Thoracic aorta (tissue), 2 donors: ENCODE measurements at places on chromosomes 5 and 9. TPM values are rescaled to one million over a fixed set of nuclear protein-coding genes. Genes with fewer than 3 reads are reported as not detected.

DNA sequence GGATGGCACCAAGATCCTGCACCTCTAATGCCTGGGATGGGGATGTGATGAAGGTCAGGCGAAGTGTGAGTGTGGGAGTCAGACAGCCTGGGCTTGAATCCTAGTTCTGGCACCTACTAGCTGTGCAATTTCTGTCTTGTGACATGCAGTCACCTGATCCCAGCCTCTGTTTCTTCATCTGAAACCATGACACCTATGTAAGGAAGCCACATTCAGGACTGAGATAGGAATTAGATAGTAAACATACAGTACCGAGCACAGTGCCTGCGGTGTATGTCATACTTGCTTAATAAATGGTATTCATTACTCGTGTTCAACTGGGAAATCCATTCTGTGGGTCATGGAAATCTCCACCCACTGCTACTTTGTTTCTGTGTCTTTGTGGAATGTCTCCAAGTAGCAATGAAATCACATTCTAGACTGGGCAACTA is 140.6 kb upstream of the STC2 start:
- H3K36me3 ChIP-seq = no peaks in the 10 kb centered on the region
- DNase-seq = no peak
- no peak overlapping the region for H3K27ac ChIP-seq
- no peak overlapping the region for H3K4me3 ChIP-seq
- H3K4me1 ChIP-seq = peaks cover 26% of the 10 kb centered on the region
- H3K27me3 ChIP-seq = no peaks in the 10 kb centered on the region

DNA sequence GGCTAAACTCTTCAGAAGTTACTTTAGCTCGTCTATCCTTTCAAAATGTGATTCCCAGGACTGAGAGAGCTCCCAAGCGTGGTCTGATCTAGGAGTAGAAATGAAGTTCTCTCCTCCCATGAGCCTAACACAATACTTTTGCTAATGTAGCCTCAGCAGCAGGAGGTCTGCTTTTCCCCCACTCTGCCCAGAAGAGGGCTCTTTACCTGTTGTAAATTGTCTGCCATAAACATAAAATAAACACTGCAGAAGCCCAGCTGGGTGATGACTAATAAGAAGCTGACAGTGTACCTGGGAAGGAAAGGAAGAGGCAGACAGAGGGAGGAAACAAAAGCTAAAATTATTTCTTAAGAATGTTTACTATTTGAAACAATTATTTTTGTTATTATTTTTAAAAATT is 15.4 kb downstream of the SLC36A3 start:
- DNase-seq = no peak
- H3K27me3 ChIP-seq = no peaks in the 10 kb centered on the region
- no peak overlapping the region for H3K4me3 ChIP-seq

DNA sequence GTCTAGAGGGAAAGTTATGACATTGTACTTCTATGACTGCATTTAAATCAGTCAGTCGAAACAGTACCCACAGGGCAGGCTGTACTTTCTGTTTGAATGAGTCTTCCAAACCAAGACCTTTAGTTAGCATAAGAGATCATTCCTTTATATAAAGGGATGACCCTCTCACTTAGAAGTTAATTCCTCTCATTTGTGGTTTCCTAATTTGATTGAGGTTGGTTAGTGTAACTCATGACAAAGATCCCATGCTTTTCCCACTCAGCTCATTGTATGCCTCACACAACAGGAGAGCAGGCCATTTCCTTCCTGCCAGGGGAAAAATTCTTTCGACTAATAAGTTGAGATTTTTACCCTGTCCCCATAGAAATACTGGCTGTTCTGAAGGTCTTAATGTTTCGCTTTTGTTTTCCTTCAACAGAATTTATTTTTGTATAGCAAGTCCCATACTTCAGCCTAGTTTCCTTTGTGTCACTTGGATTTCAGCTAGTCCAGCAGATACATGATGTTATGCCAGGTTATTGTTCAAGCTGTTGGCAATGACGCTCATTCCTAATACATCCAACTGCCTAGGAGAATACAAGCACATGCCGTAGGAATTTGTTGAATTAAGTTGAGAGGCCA is 500.7 kb downstream of the SPATA31D1 start:
- peak overlapping the region; percentile 57 for H3K27ac ChIP-seq
- H3K4me1 ChIP-seq = peaks cover 27% of the 10 kb centered on the region
- H3K27me3 ChIP-seq = no peaks in the 10 kb centered on the region
- no peaks in the 10 kb centered on the region for H3K36me3 ChIP-seq
- DNase-seq = no peak

- H3K27ac ChIP-seq = no peak overlapping the region
- no peak overlapping the region for H3K4me3 ChIP-seq
- H3K4me1 ChIP-seq = no peaks in the 10 kb centered on the region
- H3K36me3 ChIP-seq = no peaks in the 10 kb centered on the region
- no peak for DNase-seq
These were observed 92.9 kb downstream of the INIP start for GRCh38 chr9:112624711-112625707.

DNA sequence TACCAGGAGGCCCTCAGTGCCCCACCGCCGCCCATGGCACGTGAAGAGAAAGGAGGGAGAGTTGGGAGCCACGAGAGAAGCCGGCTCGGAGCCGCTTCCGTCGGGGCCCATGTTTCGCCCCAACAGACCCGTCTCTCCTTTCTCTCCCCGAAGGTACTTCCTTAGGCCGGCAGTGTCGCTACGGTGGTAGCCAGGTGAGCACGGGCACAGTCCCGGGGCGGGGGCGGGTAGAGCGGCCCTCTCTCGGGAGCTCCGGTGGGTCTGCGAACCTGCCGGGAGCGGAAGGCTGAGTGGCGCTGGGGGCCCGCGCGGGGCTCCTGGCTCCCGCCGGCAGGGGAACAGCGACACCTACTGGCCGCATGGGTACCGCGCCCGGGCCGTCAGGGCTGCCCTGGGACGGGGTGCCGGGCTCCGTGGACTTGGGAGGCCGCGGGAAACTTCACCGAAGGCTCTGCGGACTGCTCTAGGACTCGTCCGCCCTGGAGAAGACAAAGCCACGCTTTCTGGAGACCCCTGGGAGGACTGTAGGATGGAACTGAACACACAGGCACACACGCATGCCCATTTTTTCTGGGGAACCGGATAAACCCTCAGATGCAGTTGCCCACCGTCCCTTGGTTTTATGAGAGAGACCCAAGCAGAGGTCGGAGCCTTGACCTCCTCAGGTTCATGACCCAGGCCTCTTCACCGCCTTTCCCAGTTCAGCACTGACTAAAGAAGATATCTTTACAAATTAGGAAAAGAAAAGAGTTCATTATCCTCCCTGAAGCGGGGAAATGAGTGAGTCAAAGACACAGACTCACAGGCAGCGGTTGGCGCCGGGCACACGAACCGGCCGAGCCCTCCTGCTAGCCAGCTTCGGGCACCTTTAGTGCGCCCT is 202.5 kb downstream of the MEF2C start:
- H3K27me3 ChIP-seq = peaks cover 38% of the 10 kb centered on the region
- H3K4me1 ChIP-seq = peaks cover 11% of the 10 kb centered on the region
- no peaks in the 10 kb centered on the region for H3K36me3 ChIP-seq

GRCh38 chr5:95153511-95153910 is 131.4 kb downstream of the MCTP1 start:
- H3K27me3 ChIP-seq = no peaks in the 10 kb centered on the region
- no peak overlapping the region for H3K27ac ChIP-seq
- H3K36me3 ChIP-seq = no peaks in the 10 kb centered on the region
- DNase-seq = no peak
- no peaks in the 10 kb centered on the region for H3K4me1 ChIP-seq

DNA sequence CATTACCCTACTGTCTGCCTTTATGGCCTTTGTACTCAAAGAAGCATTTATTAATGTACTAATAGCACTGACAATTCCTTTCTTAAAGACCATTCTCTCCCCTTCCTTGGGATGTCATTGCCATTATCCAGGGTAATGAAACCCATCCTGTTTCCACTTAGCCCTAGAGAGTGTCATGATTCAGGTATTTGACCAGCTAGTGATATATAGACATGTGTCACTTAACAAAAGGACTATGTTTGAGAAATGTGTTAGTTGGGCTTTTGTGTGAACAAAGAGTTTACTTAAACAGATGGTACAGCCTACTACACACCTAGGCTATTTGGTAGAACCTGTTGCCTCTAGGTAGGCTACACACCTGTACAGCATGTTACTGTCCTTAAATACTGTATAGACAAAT is 2.0 kb downstream of the ATP6V0E1 start:
- H3K4me1 ChIP-seq = peaks cover 46% of the 10 kb centered on the region
- H3K4me3 ChIP-seq = peak overlapping the region; percentile 87
- H3K36me3 ChIP-seq = no peaks in the 10 kb centered on the region
- no peak for DNase-seq
- no peaks in the 10 kb centered on the region for H3K27me3 ChIP-seq
- no peak overlapping the region for H3K27ac ChIP-seq

GRCh38 chr5:78896132-78896531 is 89.0 kb downstream of the ARSB start:
- no peaks in the 10 kb centered on the region for H3K36me3 ChIP-seq
- H3K4me1 ChIP-seq = no peaks in the 10 kb centered on the region
- DNase-seq = no peak
- H3K4me3 ChIP-seq = no peak overlapping the region

GRCh38 chr5:135631391-135631790 is 52.6 kb upstream of the CXCL14 start:
- H3K4me3 ChIP-seq = no peak overlapping the region
- H3K4me1 ChIP-seq = no peaks in the 10 kb centered on the region
- H3K27me3 ChIP-seq = no peaks in the 10 kb centered on the region
- DNase-seq = no peak

DNA sequence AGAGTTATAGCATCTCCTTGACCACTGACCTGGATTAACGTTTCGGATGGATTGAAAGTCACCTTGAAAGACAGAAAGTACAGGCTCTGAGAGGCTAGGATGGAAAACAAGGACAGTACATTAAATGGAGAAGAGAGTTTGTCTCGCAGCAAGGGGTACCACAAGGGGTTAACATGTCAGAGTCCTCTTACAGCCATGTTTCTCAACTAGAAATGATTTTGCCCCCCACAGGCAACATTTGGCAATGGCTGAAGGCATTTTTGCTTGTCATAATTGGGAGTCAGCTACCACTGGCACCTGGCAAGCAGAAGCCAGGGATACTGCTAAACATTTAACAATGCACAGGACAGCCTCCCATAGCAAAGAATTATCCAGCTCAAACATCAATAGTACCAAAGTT is 90.8 kb upstream of the EQTN start:
- no peaks in the 10 kb centered on the region for H3K27me3 ChIP-seq
- no peak overlapping the region for H3K4me3 ChIP-seq
- peaks cover 27% of the 10 kb centered on the region for H3K4me1 ChIP-seq

DNA sequence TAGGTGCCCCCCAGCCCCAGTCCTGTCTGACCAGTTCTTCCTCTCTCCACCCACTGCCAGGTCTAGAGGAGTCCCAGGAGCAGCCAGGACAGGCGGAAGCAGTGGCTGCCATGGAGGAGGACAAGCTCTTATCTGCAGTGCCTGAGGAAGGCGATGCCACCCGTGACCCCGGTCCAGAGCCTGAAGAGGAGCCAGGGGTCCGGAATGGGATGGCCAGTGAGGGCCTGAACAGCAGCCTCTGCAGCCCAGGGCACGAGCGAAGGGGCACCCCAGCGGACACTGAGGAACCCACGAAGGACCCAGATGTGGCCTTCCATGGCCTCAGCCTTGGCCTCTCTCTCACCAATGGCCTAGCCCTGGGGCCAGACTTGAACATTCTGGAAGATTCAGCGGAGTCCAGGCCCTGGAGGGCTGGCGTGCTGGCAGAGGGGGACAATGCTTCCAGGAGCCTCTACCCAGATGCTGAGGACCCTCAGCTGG is 13.8 kb downstream of the PSD2 start:
- no peaks in the 10 kb centered on the region for H3K36me3 ChIP-seq
- no peak for DNase-seq
- no peak overlapping the region for H3K4me3 ChIP-seq
- H3K27ac ChIP-seq = no peak overlapping the region

- H3K27me3 ChIP-seq = no peaks in the 10 kb centered on the region
- no peaks in the 10 kb centered on the region for H3K4me1 ChIP-seq
- no peak overlapping the region for H3K27ac ChIP-seq
- DNase-seq = no peak
These were observed 100.2 kb downstream of the PIK3R1 start for GRCh38 chr5:68315679-68316271.

GRCh38 chr5:117872798-117873368 is 1115.5 kb downstream of the DTWD2 start:
- no peak overlapping the region for H3K27ac ChIP-seq
- no peak overlapping the region for H3K4me3 ChIP-seq

- H3K36me3 ChIP-seq = no peaks in the 10 kb centered on the region
- no peak for DNase-seq
- no peaks in the 10 kb centered on the region for H3K27me3 ChIP-seq
- no peaks in the 10 kb centered on the region for H3K4me1 ChIP-seq
- no peak overlapping the region for H3K27ac ChIP-seq
These were observed 172.3 kb downstream of the GNA14 start for GRCh38 chr9:77475641-77476473.

DNA sequence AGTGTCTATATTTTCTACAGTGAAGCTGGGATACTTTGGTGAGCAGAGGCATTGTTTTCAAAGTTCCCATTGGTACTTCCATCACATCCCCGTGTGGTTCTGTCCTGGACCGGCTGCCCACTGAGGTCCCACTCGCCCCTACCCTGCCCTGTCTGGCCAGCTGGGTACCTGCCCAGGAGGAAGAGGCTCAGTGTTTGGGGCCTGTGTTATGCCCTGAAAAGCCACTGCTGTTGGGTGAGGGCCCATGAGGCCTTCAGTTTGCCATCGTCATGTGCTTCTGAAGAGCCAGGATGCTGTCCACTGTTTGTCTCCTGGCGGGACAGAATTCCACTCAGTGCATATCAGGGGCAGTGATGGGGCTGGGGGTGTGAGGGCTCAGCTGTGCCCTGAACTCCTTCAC is 2.6 kb upstream of the CEP72 start:
- peaks cover 16% of the 10 kb centered on the region for H3K4me1 ChIP-seq
- no peak for DNase-seq
- no peaks in the 10 kb centered on the region for H3K36me3 ChIP-seq
- H3K27me3 ChIP-seq = no peaks in the 10 kb centered on the region
- no peak overlapping the region for H3K4me3 ChIP-seq

DNA sequence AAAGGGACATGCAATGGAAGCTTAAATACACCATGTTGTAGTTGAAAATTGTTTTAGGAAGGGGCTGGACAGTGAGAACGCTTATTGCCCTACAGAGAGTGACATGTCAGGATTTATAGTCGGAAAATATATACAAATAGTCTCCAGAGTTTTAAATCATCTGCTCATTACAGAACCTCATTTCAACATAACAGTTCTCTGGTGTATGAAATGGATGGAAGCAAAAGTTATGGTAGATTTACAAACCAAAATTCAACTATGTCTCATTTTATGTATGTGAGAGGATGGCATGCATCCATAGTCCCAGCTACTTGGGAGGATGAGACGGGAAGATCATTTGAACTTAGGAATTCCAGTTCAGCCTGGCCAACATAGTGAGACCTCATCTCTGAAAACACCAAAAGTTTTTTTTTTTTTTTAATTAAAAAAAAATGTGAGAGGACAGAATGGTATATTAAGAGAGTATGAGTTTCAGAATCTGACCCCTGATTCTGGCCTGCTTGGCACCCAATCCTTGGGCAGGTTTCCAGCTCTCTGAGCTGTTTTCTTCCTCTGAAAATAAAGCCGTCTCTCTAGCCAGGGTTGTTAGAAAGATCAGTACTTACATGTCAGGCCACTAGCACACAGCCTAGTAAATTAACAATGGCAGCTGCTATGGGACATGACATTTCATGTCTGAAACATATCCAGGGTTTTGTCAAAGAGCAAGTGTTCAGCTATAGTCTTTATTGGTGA is 40.1 kb downstream of the IQGAP2 start:
- no peak for DNase-seq
- no peak overlapping the region for H3K27ac ChIP-seq
- H3K36me3 ChIP-seq = no peaks in the 10 kb centered on the region
- H3K4me3 ChIP-seq = no peak overlapping the region
- no peaks in the 10 kb centered on the region for H3K27me3 ChIP-seq

Gene C9orf57
- not detected for total RNA-seq

Gene NR3C1
- 58.1 TPM for total RNA-seq

Gene GARIN3
- total RNA-seq = not detected

Gene ADCY2
- 5.0 TPM for total RNA-seq

Gene CARD9
- 6.6 TPM for total RNA-seq

Gene CCL28
- total RNA-seq = 4.3 TPM
